ENCODE measurements at places on chromosomes 3 and 15.

DNA sequence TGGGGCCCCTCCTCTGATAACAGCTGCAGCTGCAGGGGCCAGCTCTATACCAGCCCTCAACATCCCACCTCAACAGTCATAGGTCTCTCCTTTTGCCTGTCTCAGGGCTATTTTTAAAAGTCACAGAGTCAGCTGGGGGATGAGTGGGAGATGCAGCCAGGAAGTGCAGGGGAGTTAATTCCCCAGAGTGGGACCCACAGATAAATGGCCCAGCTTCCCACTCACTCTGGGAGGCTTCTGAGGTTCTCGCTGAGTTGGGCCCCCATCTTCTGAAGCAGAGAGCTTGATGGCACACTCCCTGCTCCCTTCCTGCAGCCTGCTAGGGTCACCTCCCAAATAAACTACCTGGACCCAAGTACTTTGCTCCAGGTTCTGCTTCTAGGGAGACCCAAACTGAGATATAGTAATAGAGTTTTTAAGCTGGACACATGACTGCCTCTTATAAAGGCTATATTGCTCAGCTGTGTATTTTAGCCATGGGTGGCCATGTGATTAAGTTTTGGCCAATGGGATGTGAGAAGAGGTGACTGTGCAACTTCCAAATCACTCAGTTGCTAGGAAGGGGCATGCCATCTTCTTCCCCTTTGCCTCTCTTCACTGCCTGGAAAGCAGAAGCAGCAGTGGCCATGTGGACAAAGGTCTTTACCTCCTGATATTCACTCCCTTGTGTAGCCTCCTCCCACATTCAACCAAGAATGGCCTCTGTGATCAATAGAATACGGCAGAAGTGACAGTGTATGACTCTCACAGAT lies 15.5 kb upstream of the VIPR1 start:
- DNase-seq, result no peak

DNA sequence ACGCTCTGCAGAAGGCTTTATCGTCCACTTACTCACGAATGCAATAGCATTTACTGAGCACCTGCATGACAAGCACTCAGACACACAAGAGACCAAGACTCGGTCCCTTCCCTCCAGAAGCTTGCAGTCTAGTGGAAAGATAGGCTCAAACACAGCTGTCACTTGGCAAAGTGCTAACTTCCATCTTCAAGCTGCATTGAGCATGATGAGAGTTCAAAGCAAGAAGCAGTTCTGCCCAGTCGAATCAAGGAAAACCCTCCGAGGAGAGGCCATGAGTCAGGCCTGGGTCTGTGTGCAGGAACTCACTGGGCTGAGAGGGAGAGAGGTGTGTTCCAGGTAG lies 51.5 kb downstream of the C3orf20 start:
- no peak for DNase-seq

- DNase-seq, result no peak
Measured at GRCh38 chr3:65623362-65623761, 415.4 kb downstream of the MAGI1 start.

DNA sequence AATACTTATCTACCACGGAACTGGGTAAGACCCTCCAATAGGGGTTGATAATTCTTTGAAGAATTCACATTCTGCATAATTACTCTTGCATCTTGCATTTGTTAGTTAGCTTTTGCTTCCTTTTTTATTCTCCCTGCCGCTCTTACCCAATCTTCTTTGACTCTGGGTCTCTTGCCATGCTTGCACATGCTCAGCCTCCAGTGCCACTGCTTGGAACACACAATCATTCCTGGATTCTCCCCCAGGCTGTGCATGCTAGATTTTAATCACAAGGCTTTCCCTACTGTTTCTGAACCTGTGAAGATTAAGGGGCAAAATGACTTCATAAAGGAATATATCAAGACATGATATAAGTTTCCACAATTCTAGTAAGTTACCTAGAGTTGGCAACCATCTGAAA lies 133.1 kb downstream of the IL1RAP start:
- DNase-seq, result no peak

DNA sequence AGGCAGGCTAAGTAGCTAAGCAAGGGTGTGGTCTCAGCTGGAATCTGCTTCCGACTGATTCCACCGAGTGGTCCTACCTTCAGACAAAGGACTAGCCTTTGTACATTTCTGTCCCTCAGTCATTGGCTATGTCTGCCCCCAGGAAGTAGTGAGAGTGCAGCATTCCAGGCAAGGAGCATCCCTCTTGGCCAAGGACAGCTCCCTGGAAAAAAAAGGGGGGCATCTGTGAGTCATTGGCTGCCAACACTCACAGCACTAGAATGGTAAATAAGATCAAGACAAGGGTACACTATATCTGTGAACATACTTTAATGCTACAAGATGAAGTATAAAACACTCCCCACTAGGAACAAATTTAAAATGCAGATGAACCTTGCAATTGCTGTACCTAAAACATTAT lies 66.8 kb downstream of the STAC start:
- DNase-seq, result no peak

DNA sequence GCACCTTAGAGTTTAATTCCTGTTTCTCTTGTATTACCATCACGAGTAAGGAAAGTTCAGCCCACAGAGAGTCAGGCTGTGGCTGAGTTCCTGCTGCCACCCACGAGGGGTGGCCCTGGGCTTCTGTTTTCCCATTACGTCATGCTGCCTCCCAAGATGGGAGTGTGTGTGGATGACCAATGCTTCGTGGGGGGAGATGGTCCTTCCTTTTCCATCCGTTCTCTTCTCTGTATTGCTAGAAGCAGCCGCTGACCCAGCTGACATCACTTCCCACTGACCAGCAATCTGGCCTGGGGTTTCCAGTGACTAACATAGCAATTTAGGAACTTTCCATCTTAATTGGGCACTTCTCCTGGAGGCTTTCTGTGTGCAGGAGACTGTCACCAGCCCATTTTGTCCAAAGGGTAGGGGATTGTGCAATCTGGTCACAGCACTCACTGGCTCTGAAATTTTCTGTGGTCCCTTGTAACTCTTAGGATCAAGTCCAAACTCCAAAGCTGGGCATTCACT lies 9.3 kb downstream of the IRAK2 start:
- no peak for DNase-seq

DNA sequence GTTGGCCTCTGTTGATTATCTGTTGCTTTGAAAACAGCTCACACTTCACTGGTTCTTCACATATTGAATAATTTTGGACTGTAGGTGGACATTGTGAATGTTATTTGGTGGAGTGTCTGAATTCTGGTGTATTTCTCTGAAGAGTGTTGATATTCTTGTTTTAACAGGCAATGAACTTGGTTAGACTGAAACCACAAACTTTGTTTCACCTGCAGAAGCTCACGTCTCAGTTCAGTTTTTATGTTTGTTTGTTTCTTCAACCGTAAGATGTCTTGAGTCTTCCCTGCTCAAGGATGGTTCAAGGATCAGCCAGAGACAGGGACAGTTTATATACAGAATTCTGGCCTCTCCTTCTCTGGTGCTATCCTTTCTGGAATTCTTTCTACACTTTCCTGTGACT lies 43.6 kb downstream of the C3orf20 start:
- DNase-seq, result no peak

- DNase-seq, result no peak
Measured at GRCh38 chr15:39939487-39940452, 5.9 kb downstream of the EIF2AK4 start.

DNA sequence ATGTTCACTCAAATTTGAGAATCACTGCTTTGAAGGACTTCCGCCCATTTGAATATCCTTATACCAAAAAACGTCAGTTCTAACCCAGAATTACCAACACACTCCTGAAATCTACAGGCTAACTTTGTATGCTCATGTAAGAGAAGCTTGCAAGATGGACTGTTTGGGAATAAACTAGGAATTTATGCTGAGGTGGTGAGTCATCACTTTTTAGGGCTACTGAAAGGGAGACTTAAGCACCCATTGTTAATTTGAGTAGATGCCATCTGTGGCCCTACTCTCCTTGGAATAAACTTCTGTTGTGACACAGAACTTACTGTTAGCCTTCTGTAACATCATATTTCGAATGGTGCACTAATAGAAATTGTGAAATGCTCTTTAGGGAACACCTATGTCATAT lies 74.6 kb downstream of the FGF12 start:
- no peak for DNase-seq

- peak; percentile 43 for DNase-seq
Measured at GRCh38 chr3:136547293-136547692, 204.9 kb downstream of the STAG1 start.

DNA sequence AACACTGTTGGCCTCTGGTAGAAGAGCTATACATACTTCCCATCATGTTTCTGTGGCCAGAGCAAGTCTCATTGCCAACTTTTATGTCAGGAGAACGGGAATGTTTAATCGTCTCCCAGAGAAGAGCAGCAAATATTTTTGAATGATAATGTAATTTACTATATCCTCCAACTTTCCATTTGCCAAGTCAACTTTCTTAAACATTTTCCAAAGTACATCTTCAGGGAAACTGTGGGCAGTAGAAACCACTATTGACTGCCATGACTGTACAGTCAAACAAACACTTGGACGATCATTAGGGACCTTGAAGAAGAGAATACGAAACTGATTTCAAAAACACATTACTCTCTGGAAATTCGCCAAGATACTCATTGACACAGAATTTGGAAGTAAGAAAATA lies 201.5 kb downstream of the GABRB3 start:
- DNase-seq, result no peak

DNA sequence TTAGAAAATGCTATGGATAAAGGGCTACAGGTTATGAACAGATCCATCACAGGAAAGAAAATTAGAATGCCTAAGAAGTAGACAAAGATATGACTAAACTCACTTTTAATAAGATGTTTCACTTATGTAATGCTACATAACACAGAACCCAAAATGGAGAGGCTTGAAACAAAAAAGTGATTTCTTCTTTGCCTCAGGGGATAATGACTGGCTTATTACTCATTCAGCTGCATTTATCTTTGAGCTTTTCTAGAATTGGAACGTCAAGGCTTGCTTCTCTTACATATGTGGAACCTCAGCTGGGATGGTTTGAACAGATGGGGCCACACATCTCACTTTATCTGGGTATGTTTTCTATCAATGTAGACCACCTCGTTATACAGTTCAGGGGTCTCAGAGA lies 120.6 kb upstream of the EPHA3 start:
- no peak for DNase-seq

DNA sequence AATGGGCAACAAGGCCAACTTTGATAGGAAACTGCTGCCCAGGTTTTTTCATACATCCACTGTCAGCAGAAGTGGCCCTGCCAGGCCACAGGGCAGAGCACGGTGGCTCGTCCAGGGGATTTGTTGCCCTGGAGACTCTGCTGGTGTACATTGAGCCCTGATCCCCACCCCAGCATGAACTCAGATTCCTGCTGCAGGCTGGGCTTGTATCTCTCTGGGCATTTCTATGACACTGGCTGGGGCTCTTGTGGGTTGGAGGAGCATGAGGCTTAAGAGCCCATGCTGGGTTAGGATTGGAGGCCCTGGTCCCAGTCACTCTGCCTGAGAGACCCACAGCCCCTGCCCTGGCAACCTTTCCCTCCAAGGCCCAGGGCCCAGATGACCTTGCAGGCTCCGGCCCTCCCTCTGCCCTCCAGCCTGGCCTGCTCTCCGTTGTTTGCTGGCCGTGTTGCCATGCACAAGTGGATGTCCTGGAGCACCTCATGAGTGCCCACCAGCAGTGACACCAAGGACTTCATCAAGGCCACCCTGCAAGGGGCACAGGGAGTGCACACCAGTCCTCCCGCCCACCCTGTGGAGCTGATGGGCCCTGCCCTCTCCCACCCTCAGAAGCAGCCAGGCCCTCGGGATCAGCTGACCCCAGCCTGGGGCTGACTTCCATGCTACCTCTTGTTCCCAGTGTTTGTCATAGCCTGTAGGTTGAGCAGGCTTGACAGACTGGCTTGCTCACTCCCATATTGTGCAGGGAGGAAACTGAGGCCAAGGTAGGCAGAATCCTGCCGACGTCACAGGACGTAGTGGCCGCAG lies 58.2 kb downstream of the ZNF445 start:
- DNase-seq, result no peak

GRCh38 chr3:40103829-40104228 lies 205.7 kb upstream of the EIF1B start:
- no peak for DNase-seq

DNA sequence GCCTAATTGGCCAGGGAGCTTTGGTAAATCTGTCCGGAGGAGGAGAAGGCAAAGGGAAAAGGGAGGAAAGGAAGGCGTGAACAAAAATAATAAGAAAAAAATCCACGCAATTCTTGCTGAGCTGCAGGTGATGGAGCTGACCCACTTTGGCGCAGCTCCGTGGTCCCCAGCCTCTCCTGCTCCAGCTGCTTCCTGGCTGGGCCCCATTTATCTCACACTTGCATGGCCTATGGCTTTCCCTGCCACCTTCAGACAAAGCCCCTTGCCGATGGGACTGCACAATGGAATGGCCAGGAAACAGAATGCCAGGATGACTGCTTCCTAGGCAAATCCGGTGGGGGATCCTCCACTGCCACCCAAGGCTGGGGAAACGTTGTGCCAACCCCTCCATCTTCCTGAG lies 6.9 kb downstream of the INSYN1 start:
- DNase-seq, result no peak

GRCh38 chr15:92452143-92452542 lies 58.5 kb downstream of the ST8SIA2 start:
- DNase-seq, result no peak

- DNase-seq, result no peak
Measured at GRCh38 chr3:99974989-99975388, 139.3 kb downstream of the FILIP1L start.

GRCh38 chr3:128727996-128728395 lies 2.0 kb downstream of the RAB7A start:
- DNase-seq, result no peak

- no peak for DNase-seq
Measured at GRCh38 chr3:59810606-59811005, 760.8 kb upstream of the CFAP20DC start.

GRCh38 chr3:111547631-111548030 lies 5.6 kb downstream of the CD96 start:
- no peak for DNase-seq

DNA sequence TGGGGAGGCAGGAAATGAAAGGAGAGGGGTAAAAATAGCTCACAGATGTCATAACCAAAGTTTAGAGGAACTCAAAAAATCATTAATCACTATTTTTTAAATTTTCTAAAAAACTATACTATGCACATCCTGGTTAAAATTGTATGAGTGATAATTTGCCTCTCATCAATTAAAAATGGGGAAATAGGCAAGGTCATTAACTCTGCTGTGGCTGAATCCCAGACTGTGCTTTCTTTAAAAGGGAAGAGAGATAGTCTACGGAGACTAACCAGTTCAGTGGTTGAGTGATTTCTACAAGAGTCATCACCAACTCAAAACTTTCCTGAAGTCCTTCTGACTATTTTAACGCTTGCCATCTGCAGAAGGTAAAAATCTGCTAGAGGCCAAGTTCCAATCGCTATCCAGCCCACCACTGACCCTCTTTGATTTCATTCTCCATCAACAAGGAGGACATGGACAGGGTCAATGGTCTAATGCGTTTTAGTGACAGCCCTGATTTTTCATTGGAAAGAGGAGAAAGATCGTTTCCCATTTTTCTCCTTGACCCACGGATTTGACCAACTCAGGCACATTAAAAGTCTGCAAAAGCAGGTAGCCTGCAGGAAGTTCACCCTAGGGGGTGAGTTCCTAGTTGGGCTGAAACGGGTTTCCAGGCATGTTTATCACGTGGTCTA lies 850 bp downstream of the SUCLG2 start:
- no peak for DNase-seq

Data from NCI-H2171 (cell line).